ENCODE measurements at places on chromosomes 6 and 20. TPM values are rescaled to one million over a fixed set of nuclear protein-coding genes. Genes with fewer than 3 reads are reported as not detected.

The BPI gene
- not detected for total RNA-seq

GRCh38 chr20:1335961-1336698, 7.2 kb upstream of the SDCBP2 start:
- no peak for DNase-seq

DNA sequence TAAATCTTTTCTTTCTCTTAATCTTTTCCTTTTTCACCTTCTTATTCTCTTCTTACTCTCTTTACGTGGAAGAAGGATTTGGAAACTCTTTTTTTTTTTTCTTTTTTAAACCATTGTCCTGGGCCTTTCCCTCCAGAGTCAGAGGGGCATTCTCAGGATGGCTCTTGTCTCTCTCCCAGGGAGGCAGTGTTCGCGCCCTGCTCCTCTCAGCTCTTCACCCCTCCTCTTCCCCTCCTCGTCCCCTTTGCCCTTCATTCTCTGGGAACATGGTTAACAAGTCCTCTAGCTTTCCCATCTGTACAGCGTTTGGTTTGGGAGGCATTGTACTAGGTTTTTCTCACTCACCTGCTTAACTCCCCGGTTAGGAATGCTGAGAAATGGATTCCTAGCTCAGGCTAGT, 52.0 kb upstream of the TFB1M start:
- DNase-seq, result no peak

GRCh38 chr6:4088704-4089103, 9.8 kb upstream of the FAM217A start:
- no peak for DNase-seq

The EPPIN gene
- not detected for total RNA-seq
